ENCODE measurements at places on chromosomes 16 and 17. TPM values are rescaled to one million over a fixed set of nuclear protein-coding genes. Genes with fewer than 3 reads are reported as not detected.

DNA sequence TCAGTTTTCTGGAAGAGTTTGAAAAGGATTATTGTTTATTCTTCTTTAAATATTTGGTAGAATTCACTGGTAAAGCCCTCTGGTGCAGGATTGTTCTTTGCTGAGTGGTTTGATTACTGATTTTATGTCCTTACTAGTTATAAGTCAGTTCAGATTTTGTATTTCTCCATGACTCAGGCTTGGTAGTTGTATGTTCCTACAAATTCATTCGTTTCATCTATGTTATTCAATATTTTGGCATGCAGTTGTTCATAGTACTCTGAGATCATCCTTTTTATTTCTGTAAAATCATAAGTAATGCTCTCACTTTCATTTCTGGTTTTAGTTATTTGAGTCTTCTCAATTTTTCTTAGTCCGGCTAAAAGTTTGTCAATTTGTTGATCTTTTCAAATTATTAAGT, 58.1 kb upstream of the CRYM start:
- no peak for DNase-seq

GRCh38 chr16:78926723-78927210, 673.8 kb downstream of the MAF start:
- DNase-seq: no peak

- no peak for DNase-seq
Observed at GRCh38 chr17:57631871-57632270, 113.2 kb downstream of the CCDC182 start.

- DNase-seq: no peak
Observed at GRCh38 chr17:64187093-64187895, 57.4 kb upstream of the ERN1 start.

DNA sequence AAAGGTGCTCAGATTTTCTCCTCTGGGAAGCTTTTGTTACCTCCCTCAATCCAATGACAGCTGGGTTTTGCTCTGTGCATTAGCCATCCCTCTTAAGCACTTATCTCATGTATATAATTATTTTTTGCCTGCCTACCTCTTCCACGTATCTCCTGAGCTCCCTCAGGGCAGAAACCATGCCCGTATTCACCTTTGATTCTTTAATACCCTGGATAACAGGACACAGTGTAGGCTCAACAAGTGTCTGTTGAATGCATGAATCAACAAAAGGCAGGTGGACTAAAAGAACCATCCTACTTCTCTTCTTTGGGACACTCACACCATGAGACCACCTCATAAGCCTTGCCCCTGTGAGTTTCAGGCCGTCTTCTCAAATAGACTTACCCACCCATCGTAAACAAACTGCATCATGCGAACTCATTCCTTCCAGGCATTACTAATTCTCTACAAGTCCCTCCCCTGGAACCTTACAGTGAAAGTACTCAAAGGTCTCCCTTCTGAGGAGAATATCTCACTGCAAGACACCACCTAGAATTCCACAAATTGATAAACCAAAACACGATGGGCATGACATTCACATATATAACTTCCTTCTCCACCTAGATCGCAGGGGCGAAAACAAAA, 3.2 kb downstream of the ARHGAP17 start:
- DNase-seq: no peak

DNA sequence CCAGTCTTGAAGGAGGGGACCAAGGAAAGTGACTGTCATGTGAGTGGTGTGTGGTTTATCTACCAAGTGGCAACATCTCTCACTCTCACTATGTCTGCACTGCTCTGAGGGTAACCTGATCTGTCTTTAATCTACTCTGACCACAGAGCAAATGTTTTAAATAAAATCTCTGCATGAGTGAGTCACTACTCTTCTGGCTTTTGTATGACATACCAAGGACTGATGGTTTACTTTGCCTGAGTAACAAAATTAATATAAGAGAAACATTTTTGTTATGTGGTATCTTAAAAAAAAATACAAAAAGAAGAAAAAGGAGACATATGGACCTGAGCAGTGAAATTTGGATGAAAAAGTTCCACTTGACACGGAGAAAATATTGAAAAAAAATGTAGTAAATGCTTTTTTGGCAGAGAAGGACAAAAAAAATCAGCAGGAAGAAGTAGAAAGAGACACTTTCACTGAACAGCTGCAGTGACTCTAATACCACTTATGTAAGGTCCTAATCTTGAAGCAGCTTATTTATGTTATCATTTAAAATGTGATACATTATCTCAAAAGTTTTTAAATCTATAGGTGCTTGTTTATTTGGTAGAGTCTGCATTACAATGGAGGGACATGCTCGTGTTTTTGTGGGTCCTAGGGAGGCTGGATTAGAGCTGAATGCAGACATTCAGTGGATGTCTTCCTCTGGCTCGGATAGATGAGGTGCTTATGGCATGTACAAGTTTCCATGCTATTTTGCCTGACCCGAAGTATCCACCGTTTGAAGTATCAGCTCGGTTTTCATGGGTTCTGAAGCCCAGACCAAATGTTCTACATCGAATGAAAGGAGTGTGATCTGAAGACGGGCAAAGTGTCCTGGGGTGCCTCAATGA, 240.7 kb downstream of the MAP2K6 start:
- no peak for DNase-seq

DNA sequence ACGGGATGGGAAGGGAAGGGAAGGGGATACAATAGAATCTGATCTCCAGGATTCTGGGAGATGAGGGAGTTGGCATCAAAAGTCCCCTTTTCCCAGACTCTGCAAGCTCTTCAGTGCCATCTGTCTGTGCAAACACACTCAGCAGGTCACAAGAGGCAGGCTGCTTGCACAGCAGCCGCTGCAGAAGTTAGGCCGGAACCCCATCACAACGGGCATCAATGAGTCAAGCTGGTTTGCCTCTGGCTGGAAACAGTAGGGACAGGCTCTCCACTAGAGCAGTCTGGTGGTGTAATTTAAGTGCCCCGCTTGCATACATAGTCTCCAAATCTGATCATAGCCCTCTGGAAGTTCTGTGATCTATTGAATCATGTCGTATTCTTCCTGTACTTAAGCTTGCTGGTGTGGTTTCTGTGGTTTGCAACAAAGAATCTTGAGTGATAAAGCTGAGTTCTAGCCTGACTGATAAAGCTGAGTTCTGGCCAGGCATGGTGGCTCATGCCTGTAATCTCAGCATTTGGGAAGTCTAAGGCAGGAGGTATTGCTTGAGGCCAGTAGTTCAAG, 33.7 kb upstream of the KDM8 start:
- DNase-seq: peak; percentile 59

GRCh38 chr16:69812688-69813014, 50.5 kb downstream of the WWP2 start:
- DNase-seq: no peak

GRCh38 chr16:87267566-87267965, 49.6 kb downstream of the C16orf95 start:
- no peak for DNase-seq

DNA sequence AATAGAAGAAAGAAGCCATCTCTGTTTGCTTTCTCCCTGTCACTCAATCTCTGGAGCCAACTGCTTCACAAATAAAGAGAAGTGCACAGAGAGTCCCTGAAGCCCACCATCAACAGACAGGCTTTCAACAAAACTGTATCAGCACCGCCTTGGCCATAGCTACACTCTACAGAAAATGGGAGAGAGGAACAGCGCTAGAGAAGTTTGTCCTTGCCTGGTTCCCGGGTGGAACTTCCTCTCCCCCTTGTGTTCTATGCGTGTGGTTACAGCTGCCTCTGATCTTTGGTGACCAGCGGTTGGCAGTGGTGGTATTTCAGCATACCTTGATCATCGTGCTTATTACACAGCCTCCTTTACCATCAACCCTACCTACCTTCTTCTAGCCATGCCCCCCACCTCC, 91.4 kb upstream of the CCL2 start:
- DNase-seq: no peak

- DNase-seq: no peak
Observed at GRCh38 chr17:37816950-37817349, 72.1 kb upstream of the HNF1B start.

DNA sequence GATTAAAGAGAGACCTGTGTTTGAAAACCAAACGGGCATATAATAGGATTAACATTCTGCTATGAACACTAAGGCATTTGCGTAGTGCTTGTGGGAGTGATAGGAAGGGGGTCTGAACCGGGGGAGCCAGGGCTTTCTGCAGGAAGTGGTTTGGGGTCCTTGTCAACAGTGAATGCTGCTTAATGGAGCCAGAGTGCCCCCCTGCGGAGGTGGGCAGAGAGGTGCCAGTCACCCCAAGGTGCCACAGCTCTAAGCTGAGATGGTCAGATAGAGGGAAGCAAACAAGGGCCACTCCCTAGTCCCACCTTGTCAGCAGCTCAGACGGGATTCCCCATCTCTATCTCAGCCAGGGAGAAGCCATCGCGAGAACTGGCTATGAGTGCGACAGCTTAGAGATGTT, 17.7 kb downstream of the NAA60 start:
- DNase-seq: no peak

Gene DUXB
- total RNA-seq: not detected

Gene PPY
- not detected for total RNA-seq

Gene OGFOD3
- total RNA-seq: 23.5 TPM

Gene GRAP
- total RNA-seq: 12.7 TPM

Gene CCL18
- total RNA-seq: 0.37 TPM

Gene CACNA1H
- total RNA-seq: 0.68 TPM

Measured in activated naive CD4-positive, alpha-beta T cell treated with anti-CD3 and anti-CD28 coated beads, Interleukin-2, amount 50 U/mL, for 72 hours (primary cell).